Stimulated activated CD8-positive, alpha-beta memory T cell treated with anti-CD3 and anti-CD28 coated beads, Interleukin-7, amount 100 ng/mL, for 1 hour (primary cell): ENCODE measurements at places on chromosomes 11 and 22.
A peak's percentile ranks its signal among the peaks of the same experiment; 100 is the strongest.

- no peak for DNase-seq
Observed at GRCh38 chr22:22410121-22410520, 98.4 kb downstream of the ZNF280B start.

DNA sequence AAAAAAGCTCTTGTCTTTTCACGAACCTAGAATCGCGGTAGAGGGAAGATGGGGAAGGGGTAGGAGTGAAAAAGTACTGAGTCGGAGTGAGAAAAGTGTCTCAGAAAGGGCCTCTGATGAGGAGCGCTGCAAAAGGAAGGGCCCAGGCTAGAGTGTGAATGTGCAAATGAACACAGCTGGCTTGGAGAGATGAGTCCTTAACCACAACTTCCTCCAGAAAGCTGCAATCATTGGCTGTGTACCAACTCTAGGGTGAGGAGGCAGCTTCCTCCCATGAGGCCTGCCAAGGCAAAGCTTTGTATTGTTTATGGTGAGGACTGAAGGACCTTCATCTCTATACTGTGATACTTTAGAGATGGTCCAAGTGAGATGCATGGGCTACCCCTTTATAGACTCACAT lies 566.9 kb upstream of the ANO5 start:
- no peak for DNase-seq

DNA sequence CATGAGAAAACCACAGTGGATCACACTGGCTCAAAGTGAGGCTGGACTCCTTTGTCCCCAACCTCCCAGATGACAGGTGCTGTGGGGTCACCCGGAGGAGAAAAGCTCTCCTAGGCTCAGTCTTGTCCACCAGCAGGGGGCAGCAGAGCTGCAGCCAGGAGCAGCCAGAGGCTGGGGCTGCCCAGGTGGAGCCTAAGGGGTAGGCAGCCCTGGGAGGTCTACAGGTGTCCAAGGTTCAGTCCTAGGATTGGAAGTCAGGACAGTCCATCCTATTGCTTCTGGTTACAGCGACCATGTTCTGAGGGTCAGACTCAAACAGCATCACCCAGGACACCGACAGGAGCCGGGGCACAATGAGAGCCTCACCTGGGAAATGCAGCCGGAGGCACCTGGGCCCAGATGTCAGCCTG lies 77.6 kb upstream of the IGLL5 start:
- peak; percentile 48 for DNase-seq

- peak; percentile 86 for DNase-seq
Observed at GRCh38 chr22:20495861-20496681, 476 bp upstream of the KLHL22 start.

DNA sequence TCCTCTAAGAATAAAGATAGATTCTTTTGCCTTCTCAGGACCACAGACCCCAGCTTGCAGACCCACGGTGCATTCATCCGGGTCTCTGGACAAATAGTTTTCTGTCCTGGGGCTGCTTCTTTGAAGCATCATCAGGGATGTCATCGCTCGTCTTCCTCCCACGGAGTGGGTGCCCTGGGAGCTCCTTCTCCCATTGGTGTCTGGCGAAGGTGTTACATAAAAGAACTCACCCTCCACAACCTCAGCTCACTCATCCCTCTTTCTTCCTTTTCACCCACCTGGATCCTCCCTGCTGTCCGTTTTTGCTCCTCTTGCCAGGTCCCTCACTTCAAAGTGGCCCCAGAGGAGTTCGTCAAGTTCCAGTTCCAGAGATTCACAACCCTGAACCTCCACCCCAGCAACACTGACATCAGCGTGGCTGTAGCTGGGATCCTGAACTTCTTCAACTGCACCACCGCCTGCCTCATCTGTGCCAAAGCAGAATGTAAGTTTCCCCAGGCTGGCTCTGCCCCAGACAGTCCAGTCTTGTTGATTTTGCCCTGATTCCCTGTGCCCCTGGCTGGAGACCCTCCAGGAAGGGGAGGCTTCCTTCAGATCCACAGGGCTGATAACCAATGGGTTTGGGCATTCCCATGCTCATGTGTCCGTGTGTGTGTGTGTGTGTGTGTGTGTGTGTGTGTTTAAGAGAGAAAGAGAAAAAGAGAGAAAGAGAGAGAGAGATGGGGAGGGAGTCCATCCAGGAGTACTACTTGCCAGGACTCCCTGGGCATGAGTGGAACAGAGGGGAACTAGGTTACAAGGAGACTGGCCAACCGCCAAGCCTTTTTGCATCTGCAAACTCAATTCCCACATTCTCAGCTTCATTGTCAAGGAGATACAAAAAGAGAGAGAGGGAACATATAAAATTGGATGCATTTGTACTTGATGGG lies 204.2 kb upstream of the TBCEL start:
- no peak for DNase-seq

GRCh38 chr11:1480555-1481482 lies 5.8 kb downstream of the MOB2 start:
- DNase-seq, result no peak

GRCh38 chr22:21599053-21599893 lies 30.5 kb downstream of the YDJC start:
- no peak for DNase-seq

- peak; percentile 23 for DNase-seq
Observed at GRCh38 chr22:43376765-43377547, 33.8 kb upstream of the SCUBE1 start.

- no peak for DNase-seq
Observed at GRCh38 chr22:50074551-50075530, 10.4 kb downstream of the MLC1 start.

- no peak for DNase-seq
Observed at GRCh38 chr11:119051440-119052162, 5.4 kb downstream of the HYOU1 start.

- no peak for DNase-seq
Observed at GRCh38 chr11:114261791-114262190, 34.4 kb upstream of the NNMT start.

DNA sequence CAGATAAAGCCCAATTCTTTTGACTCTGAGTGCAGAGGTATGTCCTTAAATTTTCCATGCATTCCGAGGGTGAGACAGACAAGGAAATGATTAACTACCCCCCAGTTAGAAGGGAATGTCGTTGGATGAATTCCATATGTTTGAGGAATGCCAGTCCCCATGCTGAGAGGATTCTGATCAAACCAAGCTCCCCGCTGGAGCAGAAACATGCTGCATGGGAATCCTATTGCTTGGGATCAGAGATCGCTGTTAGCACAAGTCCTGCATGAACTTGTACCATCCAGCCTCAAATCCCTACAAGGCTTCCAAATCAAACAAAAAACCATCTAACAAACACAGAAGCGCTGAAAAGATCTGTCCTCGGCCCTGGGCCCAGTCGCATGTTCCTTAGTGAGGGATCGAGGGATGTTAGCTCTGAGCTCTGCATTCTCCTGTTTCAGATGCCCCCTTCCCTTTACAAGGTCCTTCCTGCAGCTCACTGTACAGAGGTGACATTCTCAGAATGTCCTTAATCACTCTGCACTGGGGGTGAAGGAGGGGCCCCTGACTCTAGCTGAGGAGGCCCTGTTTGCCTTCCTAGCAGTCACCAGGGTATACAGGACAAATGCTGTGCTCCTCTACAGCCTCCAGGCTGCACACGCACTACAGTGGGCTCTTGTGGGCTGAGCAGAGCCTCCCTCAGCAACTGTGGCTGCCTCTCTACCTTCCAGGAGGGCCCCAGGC lies 353.4 kb downstream of the TENM4 start:
- DNase-seq, result no peak

GRCh38 chr11:85821636-85822035 lies 10.7 kb upstream of the SYTL2 start:
- DNase-seq, result no peak

DNA sequence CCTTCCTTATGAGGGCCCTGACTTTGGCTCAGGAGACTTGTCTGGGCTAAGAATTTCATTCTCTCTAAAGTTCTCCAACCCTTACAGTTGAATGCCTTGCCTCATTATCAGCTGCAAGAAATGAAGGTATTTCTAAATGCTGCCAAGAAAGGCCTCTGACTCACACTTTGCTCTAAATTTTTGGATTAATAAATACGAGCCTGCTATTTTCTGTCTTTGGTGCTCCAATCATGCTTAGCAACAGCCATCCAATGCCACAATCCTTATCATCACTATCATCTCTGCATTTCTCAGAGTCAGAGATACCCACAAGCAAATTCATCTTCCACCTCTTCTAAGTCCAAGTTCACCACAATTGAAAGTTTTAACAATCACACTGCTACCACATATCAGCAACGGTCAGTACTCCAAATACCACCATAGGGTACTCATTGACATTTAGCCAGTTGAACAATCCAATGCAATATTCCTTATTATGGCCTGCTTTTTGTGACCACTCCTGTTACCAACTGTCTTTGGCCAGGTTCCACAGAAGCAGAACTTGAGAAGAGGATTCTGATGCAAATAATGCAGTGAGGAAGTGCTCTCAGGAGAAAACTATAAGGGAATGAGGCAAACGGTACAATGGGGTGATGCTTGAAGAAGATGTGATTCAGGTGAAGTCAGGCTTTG lies 5.7 kb downstream of the PATE2 start:
- no peak for DNase-seq

DNA sequence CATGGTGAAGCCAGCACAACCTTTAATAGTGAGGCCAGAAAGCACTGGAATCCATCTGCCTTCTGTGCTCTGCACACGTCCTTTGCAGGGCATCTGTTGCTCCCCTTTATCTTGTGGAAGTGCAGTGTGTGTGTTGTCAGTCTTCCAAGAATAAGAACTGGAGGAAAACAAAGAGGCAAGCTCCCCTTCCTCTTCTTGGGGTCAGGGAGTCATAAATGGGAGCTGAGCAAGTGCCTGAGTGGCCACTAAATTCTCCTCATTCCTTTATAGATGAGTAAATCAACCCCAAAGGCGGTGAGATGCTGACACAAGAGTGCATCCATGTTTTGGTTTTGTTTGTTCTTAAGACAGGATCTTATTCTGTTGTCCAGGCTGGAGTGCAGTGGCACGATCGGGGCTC lies 38.3 kb downstream of the WT1 start:
- no peak for DNase-seq

GRCh38 chr11:15818132-15818842 lies 538.1 kb downstream of the SOX6 start:
- no peak for DNase-seq

- no peak for DNase-seq
Observed at GRCh38 chr11:95661162-95661561, 128.4 kb downstream of the FAM76B start.

GRCh38 chr11:74459584-74459983 lies 7.8 kb downstream of the KCNE3 start:
- no peak for DNase-seq

GRCh38 chr11:62905927-62906531 lies 15.1 kb downstream of the CHRM1 start:
- DNase-seq, result peak; percentile 69

DNA sequence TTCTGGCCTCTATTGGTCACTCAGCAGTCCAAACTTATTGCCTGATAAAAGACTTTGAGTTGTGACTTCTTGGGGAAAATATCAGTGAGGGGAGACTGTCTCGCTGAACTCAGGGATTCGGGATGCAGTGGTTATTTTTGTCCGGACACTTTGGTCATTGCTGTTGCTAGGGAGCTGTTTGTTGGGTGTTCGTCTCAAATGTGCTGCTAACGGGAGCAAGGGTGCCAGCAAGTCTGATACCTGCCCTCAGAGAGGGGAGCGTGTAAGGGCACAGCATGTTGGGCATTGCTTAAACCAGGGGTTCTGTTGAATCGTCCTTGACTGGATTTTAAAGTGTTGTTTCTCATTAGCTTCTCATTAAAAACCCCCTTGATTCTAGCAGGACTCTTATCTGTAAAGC lies 49.2 kb upstream of the SLC25A18 start:
- no peak for DNase-seq

DNA sequence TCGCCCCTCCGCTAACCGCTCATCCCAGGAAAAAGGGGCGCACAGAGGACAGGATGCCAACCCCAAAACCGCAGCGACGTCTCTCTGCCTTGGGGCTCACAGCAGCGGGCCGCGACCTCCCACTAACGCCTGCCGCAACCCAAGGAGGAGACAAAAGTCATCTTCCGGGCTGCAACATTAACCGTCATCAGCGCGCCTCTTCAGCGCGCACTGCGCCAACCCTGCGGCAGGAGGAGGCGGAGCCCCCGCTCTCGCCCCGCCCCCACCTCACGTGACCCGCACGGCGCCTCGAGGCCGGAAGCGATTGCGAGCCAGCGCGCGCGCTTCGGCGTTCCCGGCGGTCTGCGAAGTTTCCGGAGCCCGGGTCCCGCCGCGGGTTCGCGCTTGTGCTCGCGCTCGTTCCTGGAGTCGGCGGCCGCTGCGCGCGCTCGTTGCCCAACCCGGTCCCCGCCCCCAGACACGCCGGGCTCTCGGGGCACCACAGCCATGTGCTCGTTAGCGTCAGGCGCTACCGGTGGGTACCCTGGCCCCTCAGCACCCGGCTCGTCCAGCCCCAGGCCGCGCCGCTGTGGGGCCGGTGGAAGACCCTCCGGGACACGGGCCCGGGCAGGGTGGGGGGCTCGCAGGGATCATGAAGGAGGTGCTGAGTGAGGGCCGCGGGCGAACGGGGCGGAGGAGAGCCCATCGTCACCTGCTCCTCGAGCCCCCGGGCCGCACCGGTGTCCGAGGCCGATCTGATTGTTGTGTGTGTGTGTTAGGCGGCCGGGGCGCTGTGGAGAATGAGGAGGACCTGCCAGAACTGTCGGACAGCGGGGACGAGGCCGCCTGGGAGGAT lies at the start of gene PRMT3:
Gene PRMT3 (plus strand): TSS at position 456 of the 835 bp plus-strand sequence. CDS start 31 bp downstream, at position 487.
- DNase-seq, result peak; percentile 96

DNA sequence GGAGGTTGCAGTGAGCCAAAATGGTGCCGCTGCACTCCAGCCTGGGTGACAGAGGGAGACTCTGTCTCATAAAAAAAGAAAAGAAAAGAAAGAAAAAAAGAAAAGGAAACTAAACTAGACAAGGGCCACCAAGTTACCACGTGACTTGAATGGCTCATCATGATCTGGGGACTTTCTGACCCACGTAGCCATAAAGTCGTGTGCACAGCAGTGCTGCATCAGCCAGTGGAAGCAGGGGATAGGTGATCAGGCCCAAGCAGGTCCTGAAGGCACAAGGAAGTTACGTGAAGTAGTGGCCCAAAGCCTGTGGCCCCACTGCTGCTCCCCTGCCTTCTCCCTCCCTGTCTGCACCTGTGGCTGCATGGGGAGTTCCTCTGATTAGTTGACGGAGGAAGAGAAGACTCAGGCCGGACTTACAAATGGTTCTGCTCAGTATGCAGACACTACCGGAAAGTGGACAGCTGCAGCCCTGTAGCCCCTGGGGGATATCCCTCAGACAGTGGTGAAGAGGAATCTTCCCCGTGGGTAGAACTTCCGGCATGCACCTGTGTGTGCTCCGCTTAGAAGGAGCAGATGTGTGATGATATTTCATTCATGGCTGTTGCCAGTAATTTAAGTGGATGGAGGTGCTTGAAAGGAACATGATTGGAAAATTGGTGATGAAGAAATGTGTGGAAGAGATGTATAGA lies 18.2 kb upstream of the CD81 start:
- DNase-seq, result no peak

GRCh38 chr11:102666331-102666957 lies 39.1 kb downstream of the MMP27 start:
- no peak for DNase-seq

- no peak for DNase-seq
Observed at GRCh38 chr11:66277471-66278362, at the start of gene CNIH2. CNIH2 (plus strand) TSS chr11:66278175; CDS start chr11:66278457, 282 bp downstream.

- DNase-seq, result no peak
Observed at GRCh38 chr11:73465023-73465675, 89.0 kb downstream of the RELT start.

GRCh38 chr11:94741022-94741679 lies 27.0 kb upstream of the AMOTL1 start:
- no peak for DNase-seq

GRCh38 chr11:27858866-27859265 lies 158.6 kb upstream of the BDNF start:
- no peak for DNase-seq
